ENCODE measurements at places on chromosomes 5 and 9.

DNA sequence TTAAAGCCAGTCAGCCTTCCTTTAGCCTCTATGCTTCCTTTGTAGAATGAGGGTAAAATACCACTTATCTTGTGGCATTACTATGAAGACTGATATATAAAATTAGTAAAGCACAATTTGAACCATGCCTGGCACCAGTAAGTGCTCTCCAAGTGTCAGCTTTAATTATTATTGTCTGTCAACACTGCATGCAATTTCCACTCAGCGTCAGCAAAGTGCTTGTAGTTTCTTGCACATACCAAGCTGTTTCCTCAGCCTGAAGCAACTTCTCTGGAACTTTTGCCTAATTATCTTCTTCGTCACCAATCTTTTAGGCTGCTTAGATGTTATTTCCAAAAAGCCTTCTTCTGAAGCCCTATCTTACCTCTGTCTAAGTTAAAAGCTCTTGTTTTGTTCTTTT, 177.3 kb downstream of the CDC42SE2 start:
- DNase-seq = no peak

GRCh38 chr9:124164811-124165210, 92.9 kb upstream of the NEK6 start:
- no peak for DNase-seq

DNA sequence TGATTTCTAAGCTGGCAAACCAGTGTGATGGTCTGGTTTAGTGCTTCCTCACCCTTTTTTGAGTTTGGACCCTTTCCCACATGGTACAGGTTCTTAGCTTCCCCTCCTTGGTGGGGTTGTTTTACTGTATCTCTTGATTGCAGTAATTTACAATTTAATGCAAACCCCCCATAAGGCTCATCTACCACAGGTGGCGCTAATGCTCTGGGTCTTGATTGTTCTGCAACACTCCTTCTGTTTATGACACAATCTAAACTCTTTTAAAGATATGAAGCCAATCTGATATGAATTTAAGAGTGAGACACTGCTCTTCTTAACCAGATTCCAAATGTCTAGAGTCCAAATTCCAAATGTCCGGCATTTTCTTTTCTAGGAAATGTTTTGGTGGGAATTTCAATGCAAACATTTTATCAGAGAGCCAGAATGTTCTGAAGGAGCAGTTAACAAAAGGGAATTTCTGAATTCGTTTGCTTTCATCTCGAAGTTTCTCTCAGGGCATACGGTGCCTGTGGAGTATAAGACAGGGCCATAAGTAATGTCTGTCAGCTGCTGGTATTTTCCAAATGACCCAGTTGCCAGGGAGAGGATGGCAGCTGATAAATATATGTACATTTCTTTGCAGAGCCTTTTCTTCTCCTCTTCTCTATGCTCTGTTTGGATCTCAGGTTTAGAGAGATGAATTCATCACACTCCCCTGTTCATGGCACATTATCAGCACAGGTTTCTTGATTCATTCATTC, 246.8 kb downstream of the ARHGAP26 start:
- no peak for DNase-seq

DNA sequence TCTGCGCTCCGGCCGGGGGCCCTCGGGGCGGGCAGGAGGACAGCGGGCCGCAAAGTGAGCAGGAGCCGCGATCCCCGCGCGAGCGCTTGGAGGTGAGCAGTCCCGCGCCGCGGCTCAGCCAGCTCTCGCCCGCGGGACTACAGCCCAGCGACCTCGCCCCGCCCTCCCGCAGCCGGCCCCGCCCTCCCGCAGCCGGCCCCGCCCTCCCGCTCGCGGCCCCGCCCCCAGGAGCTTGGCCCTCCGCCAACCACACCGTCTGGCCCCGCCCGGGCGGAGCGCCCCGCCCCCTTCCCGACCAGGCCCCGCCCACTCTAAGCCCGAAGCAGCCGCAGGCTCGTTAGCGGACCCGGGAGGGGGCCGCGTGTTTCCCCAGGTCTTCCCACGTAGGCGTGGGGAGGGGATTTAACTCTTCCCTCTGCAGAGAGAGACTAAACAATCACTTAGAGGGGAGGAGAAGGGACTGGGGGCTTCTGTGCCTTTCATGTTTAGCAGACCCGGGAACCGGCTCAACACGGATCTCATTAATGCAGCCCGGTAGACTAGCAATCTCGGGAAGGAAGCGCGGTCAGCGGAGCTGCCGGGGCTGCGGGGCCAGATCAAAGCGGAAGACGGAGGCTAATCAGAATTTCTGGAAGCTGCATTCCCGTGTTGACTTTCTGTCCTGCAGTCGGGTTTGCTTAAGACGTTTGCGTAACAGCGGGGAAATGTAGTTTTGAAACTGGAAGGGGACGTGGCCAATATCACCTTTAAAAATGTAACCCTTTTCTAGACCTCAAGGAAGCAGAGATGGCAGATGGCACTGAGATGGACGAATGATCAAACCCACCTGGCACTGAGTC, at the start of gene MYO10:
MYO10 (minus strand) TSS at position 139 of the 839 bp plus-strand sequence. CDS start 480 bp downstream, outside the sequence.
- no peak for DNase-seq

DNA sequence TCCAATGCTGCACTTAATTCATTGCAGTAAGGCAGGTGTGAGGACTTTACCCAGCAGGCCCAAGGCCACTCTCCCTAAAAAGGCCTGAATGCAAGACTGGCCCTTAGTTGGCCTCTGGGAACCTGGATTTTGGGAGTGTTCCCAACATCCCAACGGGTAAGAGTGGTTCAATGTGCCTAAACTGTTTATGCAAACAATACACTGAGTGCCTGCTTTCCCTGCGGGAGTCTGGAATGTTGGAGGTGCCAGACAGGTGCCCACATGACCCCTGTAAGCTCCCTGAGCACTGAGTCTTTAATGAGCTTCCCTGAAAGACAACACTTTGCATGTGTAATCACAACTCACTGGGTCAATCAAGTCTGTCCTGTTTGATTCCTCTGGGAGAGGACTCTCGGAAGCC, 37.4 kb downstream of the NSUN2 start:
- DNase-seq = no peak

GRCh38 chr9:120914953-120915352, 11.6 kb downstream of the TRAF1 start:
- DNase-seq = no peak

GRCh38 chr9:95284162-95285080, 33.1 kb downstream of the FANCC start:
- DNase-seq = no peak

DNA sequence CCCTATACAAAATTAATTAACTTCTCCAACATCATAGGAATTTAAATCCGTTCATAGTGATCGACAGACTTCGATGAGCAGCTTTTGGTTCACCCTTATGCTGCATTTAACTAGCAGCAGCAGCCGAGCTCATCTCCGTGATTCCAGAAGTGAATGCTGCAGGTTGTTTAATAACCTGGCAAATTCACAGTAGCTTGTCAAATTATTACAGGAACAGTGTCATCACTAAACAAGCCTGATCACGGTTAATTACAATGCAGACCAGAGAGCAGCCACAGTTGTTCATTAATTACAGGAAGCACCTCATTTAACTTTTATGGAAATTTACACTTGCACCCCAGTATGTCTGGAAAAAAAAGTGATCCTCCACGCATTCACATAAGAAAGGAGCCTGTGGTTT, 188.2 kb downstream of the BNC2 start:
- no peak for DNase-seq

GRCh38 chr9:93345643-93346230, 105.7 kb upstream of the FAM120A start:
- DNase-seq = no peak

GRCh38 chr9:132008855-132009812, 70.5 kb downstream of the MED27 start:
- peak; percentile 22 for DNase-seq
